Stimulated activated effector memory CD8-positive, alpha-beta T cell treated with anti-CD3 and anti-CD28 coated beads, Interleukin-12 subunit alpha, Interleukin-12 subunit beta, amount 100 ng/mL, for 72 hours (primary cell): ENCODE measurements at places on chromosomes 4 and X.

- no peak for DNase-seq
These were observed 141.3 kb downstream of the NR3C2 start for GRCh38 chr4:148300877-148301276.

DNA sequence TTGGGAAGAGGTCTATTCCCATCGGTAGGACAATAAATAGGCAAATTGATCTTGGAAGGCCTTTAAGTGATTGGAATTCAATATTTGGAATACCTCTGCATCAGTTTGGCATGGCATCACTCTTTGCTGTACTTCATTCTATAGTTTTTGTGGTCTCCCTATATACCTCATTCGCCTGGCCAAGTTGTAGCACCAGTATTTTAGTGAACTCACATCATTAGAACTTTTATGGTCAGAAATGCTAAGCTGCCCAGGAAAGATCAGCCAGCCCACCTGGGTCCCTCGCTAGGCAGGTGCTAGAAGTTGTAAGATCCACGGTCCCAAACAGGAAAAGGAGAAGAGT lies 40.3 kb downstream of the ZCCHC13 start:
- DNase-seq: no peak

DNA sequence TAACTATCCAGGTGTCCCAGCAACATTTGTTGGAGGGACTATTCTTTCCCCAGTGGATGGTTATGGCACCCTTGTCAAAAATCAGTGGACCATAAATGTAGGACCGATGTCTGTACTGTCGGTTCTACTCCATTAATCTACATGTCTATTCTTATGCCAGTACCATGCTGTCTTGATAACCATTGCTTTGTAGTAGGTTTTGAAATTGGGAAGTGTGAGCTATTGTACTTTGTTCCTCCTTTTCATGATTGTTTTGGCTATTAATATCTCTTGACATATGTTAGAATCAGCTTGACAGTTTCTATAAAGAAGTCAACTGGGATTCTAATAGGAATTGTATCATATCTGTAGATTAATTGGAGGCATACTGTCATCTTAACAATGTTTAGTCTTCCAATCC lies 112.7 kb downstream of the HNRNPD start:
- DNase-seq: no peak

DNA sequence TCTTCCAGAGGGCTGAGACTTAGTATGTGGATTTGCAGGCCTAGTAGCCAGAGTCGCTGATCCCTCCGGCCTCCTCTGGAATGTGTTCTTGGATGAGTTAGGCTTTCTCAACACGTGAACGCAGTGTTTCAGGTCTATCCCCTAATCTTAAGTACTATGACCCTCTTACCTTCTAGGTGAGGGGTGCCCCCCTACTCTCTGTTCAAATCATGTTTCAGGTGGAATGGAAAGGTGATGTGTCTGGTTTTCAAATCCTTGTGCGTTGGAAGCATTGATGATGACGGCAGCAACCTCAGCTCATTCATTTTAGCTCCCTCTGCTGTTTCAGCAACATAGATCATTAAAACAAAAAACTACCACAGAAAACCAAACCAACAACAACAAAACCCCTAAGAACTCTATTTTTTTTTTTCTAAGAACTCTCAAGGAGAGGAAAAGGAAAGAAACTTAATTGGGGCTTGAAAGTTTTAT lies 56.4 kb downstream of the RWDD4 start:
- no peak for DNase-seq

GRCh38 chr4:112007391-112007790 lies 137.9 kb upstream of the FAM241A start:
- no peak for DNase-seq
